ENCODE measurements at places on chromosomes 4 and X. TPM values are rescaled to one million over a fixed set of nuclear protein-coding genes. Genes with fewer than 3 reads are reported as not detected.
A peak's percentile ranks its signal among the peaks of the same experiment; 100 is the strongest.

- peaks cover 24% of the 10 kb centered on the region for H3K27me3 ChIP-seq
- peak overlapping the region; percentile 64 for H3K4me3 ChIP-seq
- H3K36me3 ChIP-seq: no peaks in the 10 kb centered on the region
- peaks cover 26% of the 10 kb centered on the region for H3K4me1 ChIP-seq
Observed at GRCh38 chr4:47837094-47837907, 566 bp downstream of the CORIN start.

Gene NDST3
- total RNA-seq: not detected

DNA sequence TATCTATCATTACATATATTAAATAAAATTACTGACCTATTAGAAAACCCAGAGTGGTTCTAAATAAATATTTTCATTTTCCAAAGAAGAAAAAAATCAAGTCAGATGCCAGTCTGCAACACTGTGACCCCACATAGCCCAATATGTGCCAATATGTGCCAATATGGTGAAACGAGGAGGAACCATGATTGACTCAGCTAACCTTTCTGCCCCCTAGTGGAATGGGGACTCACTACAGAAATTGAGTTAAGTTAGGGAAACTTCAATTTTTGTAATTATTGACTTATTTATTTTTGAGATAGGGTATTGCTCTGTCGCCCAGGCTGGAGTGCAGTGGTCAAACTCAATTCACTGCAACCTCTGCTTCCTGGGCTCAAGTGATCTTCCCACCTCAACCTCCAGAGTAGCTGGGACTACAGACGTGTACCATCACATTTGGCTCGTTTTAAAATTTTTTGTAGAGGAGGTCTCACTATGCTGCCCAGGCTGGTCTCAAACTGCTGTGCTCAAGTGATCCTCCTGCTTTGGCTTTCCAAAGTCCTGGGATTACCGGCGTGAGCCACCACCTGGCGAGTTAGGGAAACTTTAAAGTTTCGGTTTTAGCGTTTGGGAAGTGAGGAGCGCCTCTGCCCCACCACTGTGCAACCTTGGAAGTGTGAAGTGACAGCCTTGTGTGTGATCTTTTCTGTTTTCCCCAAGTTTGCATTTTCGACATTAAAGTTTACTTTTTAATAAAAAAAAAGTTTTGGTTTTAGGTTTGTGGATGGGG, 116.8 kb upstream of the SHISA3 start:
- no peaks in the 10 kb centered on the region for H3K4me1 ChIP-seq
- no peak overlapping the region for H3K4me3 ChIP-seq
- H3K27me3 ChIP-seq: no peaks in the 10 kb centered on the region
- no peak overlapping the region for H3K27ac ChIP-seq
- H3K36me3 ChIP-seq: no peaks in the 10 kb centered on the region

- peaks cover 3% of the 10 kb centered on the region for H3K4me1 ChIP-seq
- no peak overlapping the region for H3K27ac ChIP-seq
- no peaks in the 10 kb centered on the region for H3K36me3 ChIP-seq
- no peaks in the 10 kb centered on the region for H3K27me3 ChIP-seq
- no peak overlapping the region for H3K4me3 ChIP-seq
Observed at GRCh38 chr4:924107-925096, 7.7 kb downstream of the GAK start.

Gene ZNF182
- total RNA-seq: 4.1 TPM

DNA sequence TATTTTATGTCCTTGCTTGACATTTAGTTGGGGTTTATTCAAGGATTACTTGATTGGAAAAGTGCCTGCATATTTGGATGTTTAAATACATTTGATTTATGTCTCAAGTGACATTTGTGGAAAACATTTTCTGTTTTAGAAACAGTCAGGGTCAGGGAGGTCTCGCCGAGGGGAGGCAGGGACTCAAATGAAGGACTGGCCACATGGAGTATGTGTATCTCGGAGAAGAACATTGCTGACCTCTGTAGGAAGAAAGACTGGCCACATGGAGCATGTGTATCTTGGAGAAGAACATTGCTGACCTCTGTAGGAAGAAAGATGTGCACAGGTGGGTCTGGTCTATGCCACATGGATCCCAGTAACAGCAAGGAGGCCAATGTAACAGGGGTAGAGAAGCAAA, 233.6 kb downstream of the TRIML1 start:
- no peak overlapping the region for H3K27ac ChIP-seq
- no peak for DNase-seq
- H3K4me1 ChIP-seq: no peaks in the 10 kb centered on the region
- H3K27me3 ChIP-seq: no peaks in the 10 kb centered on the region
- no peaks in the 10 kb centered on the region for H3K36me3 ChIP-seq

- H3K27ac ChIP-seq: peak within 1 kb of the TSS; percentile 90
- DNase-seq: peak; percentile 71
- H3K4me3 ChIP-seq: peak within 1 kb of the TSS; percentile 40
- no peaks in the 10 kb centered on the region for H3K27me3 ChIP-seq
Observed at GRCh38 chrX:37685381-37686359, at the start of gene XK. TSS of gene XK (plus strand) at chrX:37685791. CDS start at chrX:37685962, 171 bp downstream.

DNA sequence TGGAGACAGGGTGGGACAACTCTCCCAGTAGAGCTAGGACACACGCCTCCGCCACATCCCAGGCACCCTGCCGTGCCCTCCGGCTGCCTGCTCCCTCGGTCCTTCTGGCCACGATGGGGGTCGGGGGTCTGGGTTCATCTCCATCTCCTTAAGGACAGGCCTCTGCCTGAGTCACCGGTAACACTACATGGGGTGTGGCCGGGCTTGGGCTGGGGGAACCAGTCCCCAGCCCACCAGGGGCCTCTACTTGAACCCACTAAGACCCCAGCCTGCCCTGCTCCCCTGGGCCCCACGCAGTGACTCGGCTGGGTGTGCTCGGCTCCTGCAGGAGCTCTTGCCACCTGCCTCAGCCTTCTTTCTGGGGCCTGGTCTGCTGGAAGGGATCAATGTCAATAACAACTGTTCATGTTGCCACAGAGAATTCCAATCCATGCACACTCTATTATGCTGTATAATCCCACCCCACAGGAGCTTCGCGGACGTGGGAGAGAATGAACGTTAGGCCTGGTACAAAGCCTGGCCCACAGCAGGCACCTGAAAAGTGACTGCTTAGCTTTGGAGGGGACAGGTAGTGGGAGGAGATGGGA, 177.7 kb upstream of the PSAPL1 start:
- H3K36me3 ChIP-seq: no peaks in the 10 kb centered on the region
- no peak overlapping the region for H3K27ac ChIP-seq
- DNase-seq: no peak
- H3K4me3 ChIP-seq: no peak overlapping the region

DNA sequence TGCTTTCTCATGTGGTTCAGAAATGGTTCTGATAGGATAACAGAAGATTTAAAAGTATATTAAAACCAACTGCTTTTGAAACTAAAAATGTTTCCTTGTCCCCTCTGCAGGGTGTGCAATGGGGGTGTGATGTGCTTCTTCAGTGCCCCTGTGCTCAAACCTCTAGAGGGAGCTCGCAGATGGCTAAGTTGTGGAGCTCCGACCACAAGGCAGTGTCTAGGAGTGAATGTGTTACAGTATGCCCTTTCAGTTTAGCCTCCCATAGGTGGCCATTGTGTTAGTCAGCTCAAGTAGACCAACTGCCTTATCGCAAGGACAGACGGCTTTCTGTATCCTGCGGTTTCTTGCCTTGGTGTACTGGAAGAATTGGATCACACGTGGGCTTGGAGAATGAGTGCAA, 130.5 kb downstream of the TENT5D start:
- no peaks in the 10 kb centered on the region for H3K36me3 ChIP-seq
- no peaks in the 10 kb centered on the region for H3K4me1 ChIP-seq
- H3K27ac ChIP-seq: no peak overlapping the region
- no peak for DNase-seq
- H3K4me3 ChIP-seq: no peak overlapping the region

Gene LAMTOR3
- total RNA-seq: 19.5 TPM

- H3K4me3 ChIP-seq: no peak overlapping the region
- no peaks in the 10 kb centered on the region for H3K4me1 ChIP-seq
- H3K27ac ChIP-seq: no peak overlapping the region
Observed at GRCh38 chrX:11867610-11868345, 109.7 kb downstream of the MSL3 start.

GRCh38 chr4:117357866-117358265, 272.5 kb upstream of the TRAM1L1 start:
- no peaks in the 10 kb centered on the region for H3K4me1 ChIP-seq
- H3K4me3 ChIP-seq: no peak overlapping the region
- H3K36me3 ChIP-seq: no peaks in the 10 kb centered on the region

Gene FAM13A
- total RNA-seq: 72.7 TPM

Measured in transverse colon (tissue), 4 donors.